Naive B cell (primary cell): ENCODE measurements at places on chromosomes 4 and X. TPM values are rescaled to one million over a fixed set of nuclear protein-coding genes. Genes with fewer than 3 reads are reported as not detected.

GRCh38 chr4:108255203-108255747, 86.5 kb upstream of the LEF1 start:
- DNase-seq, result no peak
- H3K36me3 ChIP-seq, result peaks cover under 1% of the 10 kb centered on the region
- no peak overlapping the region for H3K4me3 ChIP-seq
- no peaks in the 10 kb centered on the region for H3K4me1 ChIP-seq
- H3K27ac ChIP-seq, result no peak overlapping the region

- H3K4me3 ChIP-seq, result no peak overlapping the region
- H3K27me3 ChIP-seq, result no peaks in the 10 kb centered on the region
- no peaks in the 10 kb centered on the region for H3K4me1 ChIP-seq
- no peak overlapping the region for H3K27ac ChIP-seq
- no peaks in the 10 kb centered on the region for H3K36me3 ChIP-seq
These were observed 238.6 kb downstream of the TRIML1 start for GRCh38 chr4:188377816-188378215.

DNA sequence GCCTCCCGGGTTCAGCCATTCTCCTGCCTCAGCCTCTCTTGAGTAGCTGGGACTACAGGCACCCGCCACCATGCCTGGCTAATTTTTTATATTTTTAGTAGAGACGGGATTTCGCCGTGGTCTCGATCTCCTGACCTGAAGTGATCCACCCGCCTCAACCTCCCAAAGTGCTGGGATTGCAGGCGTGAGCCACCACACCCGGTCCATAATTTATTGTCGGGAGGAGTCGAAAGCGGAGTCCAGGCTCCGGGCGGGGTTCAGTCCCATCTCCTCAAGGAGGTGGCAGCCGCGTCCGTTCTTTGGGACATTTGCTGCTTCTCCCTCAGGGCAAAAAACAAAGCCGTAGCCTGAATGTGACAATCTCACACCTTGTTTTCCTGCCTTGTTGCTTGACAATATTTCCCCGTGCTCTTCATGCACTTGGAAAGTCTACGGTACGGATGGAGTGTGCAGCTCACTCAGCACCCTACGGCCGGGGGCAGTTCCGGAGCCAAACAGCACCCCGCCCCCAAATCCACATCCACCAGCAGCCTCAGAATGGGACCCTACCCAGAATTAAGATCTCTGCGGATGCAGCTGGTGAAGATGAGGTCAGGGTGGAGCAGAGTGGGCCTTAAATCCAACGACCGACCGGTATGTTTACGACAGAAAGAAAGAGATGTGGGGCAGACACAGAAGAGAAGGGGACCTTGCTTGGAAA, 9.6 kb downstream of the GTPBP6 start:
- no peak overlapping the region for H3K4me3 ChIP-seq
- DNase-seq, result no peak
- peaks cover 27% of the 10 kb centered on the region for H3K36me3 ChIP-seq
- H3K27me3 ChIP-seq, result no peaks in the 10 kb centered on the region
- H3K4me1 ChIP-seq, result no peaks in the 10 kb centered on the region

- peaks cover 57% of the 10 kb centered on the region for H3K4me1 ChIP-seq
- DNase-seq, result no peak
- no peak overlapping the region for H3K4me3 ChIP-seq
- no peaks in the 10 kb centered on the region for H3K36me3 ChIP-seq
- no peaks in the 10 kb centered on the region for H3K27me3 ChIP-seq
These were observed 241.2 kb downstream of the ARHGAP24 start for GRCh38 chr4:85715991-85716737.

DNA sequence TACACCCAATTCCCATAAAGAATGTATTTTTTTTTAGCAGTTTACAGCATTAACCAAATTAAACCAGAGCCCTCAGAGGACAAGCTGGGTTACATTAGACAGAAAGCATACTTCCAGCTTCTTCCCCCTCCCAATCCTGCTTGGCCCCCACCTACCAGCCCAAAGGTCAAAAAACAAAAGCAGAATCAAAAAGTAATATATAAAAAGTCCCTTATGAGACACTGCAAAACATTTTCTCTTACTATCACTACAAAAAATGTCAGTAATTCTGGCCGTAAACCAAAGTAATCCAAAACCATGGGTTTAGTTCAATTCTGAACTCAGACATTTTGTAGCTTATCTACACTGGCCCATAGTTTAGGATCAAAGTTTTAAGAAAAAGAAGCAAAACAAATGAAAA, 38.0 kb downstream of the APBB2 start:
- H3K36me3 ChIP-seq, result no peaks in the 10 kb centered on the region
- no peaks in the 10 kb centered on the region for H3K4me1 ChIP-seq
- H3K4me3 ChIP-seq, result no peak overlapping the region
- no peaks in the 10 kb centered on the region for H3K27me3 ChIP-seq
- DNase-seq, result no peak

Gene TMEM35A
- not detected for polyA plus RNA-seq

Gene HTR2C
- not detected for polyA plus RNA-seq

- no peak for DNase-seq
- no peaks in the 10 kb centered on the region for H3K4me1 ChIP-seq
- no peak overlapping the region for H3K27ac ChIP-seq
- H3K4me3 ChIP-seq, result no peak overlapping the region
These were observed 393.8 kb upstream of the CNKSR2 start for GRCh38 chrX:20980426-20980825.

Gene NAA11
- not detected for polyA plus RNA-seq

GRCh38 chr4:54767376-54767775, 109.6 kb downstream of the KIT start:
- no peaks in the 10 kb centered on the region for H3K36me3 ChIP-seq
- peaks cover 5% of the 10 kb centered on the region for H3K4me1 ChIP-seq
- peaks cover 3% of the 10 kb centered on the region for H3K27me3 ChIP-seq
- no peak overlapping the region for H3K4me3 ChIP-seq

DNA sequence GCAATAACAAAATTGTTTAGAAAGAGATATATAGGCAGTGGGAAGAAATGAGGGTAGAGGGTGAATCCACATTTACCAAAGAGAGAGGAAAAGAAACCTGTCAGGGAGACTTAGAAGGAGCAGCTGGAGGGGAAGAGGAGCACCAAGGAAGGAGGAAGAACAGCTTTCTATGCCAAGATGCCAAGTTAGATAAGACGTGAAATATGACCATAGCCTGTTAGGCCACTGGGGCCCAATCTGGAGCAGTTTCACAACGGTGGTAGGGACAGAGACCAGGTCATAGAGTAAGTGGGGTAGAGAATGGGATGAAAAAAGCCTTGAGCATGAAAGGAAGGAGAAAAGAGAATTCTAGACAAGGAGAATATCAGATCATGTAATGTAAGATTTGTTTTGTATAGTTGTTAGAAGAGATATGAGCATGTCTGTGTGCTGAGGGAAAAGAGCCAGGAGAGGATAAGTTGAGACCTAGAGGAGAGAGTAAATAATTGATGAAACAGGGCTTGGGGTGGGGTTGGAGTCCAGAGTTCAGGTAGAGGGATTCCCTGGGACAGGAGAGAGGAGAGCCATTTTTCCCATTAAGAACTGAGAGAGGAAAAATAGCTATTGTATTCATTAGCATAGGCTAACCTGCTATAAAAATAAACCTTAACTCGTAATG, 4.4 kb upstream of the SOWAHB start:
- H3K4me3 ChIP-seq, result no peak overlapping the region
- no peak for DNase-seq
- no peaks in the 10 kb centered on the region for H3K36me3 ChIP-seq
- no peak overlapping the region for H3K27ac ChIP-seq
- peaks cover 23% of the 10 kb centered on the region for H3K27me3 ChIP-seq

DNA sequence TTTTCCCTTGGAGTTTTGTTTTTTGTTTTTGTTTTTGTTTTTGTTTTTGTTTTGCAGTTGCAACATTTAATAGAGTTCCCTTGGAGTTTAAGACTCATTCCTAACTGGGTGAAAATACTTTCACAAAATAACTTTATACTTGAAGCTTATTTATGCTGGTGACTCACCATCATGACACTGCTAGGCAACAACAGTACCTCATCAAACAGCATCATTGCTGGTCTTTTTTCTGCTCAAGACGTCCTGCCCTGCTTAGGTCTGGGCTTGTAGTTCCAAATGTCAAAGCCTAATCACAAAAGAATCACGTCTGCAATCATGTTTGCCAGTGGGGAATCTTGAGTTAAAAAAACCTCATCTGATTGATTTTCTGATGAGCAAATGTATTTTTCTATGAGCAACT, 105.7 kb upstream of the PRPS2 start:
- no peak overlapping the region for H3K27ac ChIP-seq
- no peak for DNase-seq
- H3K4me3 ChIP-seq, result no peak overlapping the region
- H3K4me1 ChIP-seq, result no peaks in the 10 kb centered on the region

- no peaks in the 10 kb centered on the region for H3K4me1 ChIP-seq
- H3K4me3 ChIP-seq, result no peak overlapping the region
- H3K36me3 ChIP-seq, result no peaks in the 10 kb centered on the region
- H3K27me3 ChIP-seq, result peaks cover 6% of the 10 kb centered on the region
These were observed 126.7 kb downstream of the EMCN start for GRCh38 chr4:100391086-100391485.

Gene PABPC5
- not detected for polyA plus RNA-seq

GRCh38 chr4:6273661-6273990, 4.0 kb downstream of the WFS1 start:
- no peaks in the 10 kb centered on the region for H3K27me3 ChIP-seq
- no peak overlapping the region for H3K27ac ChIP-seq
- DNase-seq, result no peak
- H3K4me1 ChIP-seq, result peaks cover 30% of the 10 kb centered on the region

DNA sequence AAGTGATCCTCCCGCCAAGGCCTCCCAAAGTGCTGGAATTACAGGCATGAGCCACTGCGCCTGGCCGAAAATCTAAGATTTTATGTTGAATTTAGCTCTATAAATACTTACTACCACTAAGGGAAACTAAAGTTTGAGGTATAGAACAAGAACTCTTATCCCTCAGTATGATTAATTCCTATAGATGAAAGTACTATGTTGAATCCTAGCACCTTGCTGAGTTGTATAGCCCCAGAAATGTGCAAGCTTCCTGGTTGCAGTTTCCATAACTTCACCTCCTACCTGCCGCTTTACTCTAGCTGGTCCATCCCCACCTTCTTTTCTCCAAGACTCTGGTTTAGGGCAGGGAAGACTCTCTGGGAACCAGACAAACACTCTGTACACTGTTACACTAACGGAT, 11.8 kb upstream of the TSPAN5 start:
- H3K27me3 ChIP-seq, result peaks cover 10% of the 10 kb centered on the region
- DNase-seq, result no peak
- no peaks in the 10 kb centered on the region for H3K36me3 ChIP-seq

DNA sequence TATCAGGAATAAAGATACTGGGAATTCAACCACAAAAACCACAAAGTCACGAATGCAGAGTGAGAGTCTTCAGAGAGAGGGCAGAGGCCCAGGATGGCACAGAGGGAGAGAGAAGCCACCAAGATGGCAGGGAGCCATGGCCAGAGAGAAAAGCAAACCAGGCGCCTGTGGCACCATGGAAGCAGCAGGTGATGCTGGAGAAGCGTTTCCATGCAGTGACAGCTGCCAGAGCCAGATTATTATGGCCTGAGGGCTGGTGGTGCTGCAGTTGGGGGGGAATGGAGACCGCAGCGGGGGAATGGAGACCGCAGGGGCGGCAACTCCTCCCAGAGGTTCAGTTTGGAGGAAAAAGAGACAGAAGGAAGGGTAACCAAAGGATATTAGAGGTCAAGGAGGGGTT, 5.8 kb downstream of the TAFAZZIN start:
- no peak overlapping the region for H3K4me3 ChIP-seq
- peak overlapping the region; percentile 62 for H3K27ac ChIP-seq
- no peaks in the 10 kb centered on the region for H3K27me3 ChIP-seq
- no peak for DNase-seq

Gene XK
- polyA plus RNA-seq, result 0.07 TPM

GRCh38 chrX:121084903-121085611, 37.6 kb downstream of the GLUD2 start:
- no peak for DNase-seq
- H3K27ac ChIP-seq, result no peak overlapping the region
- H3K4me3 ChIP-seq, result no peak overlapping the region

- no peak overlapping the region for H3K4me3 ChIP-seq
- H3K36me3 ChIP-seq, result no peaks in the 10 kb centered on the region
- DNase-seq, result no peak
- peaks cover 6% of the 10 kb centered on the region for H3K4me1 ChIP-seq
- H3K27me3 ChIP-seq, result no peaks in the 10 kb centered on the region
These were observed 209.8 kb downstream of the MGST2 start for GRCh38 chr4:139875411-139875825.

DNA sequence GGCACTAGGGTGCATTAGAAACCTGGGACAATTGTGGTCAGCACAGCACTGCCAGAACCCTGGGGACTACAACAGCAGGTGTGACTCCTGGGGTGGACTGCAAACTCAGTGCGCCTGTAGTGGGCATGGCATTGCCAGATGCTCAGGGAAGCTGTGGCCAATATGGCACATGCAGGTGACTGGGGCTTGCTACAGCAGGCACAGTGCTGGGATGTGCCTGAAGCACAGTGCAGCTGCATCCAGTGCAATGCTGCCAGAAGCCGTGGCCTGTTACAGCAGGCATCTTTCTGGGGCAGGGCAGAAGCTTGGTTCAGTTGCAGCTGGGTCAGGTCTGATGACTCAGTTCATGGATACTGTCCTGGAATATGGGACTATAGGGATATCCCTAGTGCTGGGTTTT, 445.8 kb downstream of the CCSER1 start:
- H3K27ac ChIP-seq, result no peak overlapping the region
- no peak for DNase-seq
- H3K27me3 ChIP-seq, result no peaks in the 10 kb centered on the region

Gene CT45A5
- not detected for polyA plus RNA-seq

- peak overlapping the region; percentile 85 for H3K4me3 ChIP-seq
- peaks cover 48% of the 10 kb centered on the region for H3K4me1 ChIP-seq
- no peak for DNase-seq
- H3K36me3 ChIP-seq, result no peaks in the 10 kb centered on the region
These were observed 76.5 kb upstream of the BCOR start for GRCh38 chrX:40174001-40174853.

- H3K36me3 ChIP-seq, result peaks cover 21% of the 10 kb centered on the region
- H3K4me3 ChIP-seq, result no peak overlapping the region
- no peak overlapping the region for H3K27ac ChIP-seq
- no peaks in the 10 kb centered on the region for H3K27me3 ChIP-seq
- H3K4me1 ChIP-seq, result peaks cover 9% of the 10 kb centered on the region
- no peak for DNase-seq
These were observed 53.3 kb downstream of the FBXL5 start for GRCh38 chr4:15601862-15602261.

GRCh38 chr4:35559559-35560365, 684.6 kb downstream of the ARAP2 start:
- H3K27ac ChIP-seq, result no peak overlapping the region
- H3K36me3 ChIP-seq, result no peaks in the 10 kb centered on the region
- no peaks in the 10 kb centered on the region for H3K27me3 ChIP-seq
- no peak for DNase-seq
- H3K4me1 ChIP-seq, result no peaks in the 10 kb centered on the region

Gene ERCC6L
- polyA plus RNA-seq, result 0.30 TPM

DNA sequence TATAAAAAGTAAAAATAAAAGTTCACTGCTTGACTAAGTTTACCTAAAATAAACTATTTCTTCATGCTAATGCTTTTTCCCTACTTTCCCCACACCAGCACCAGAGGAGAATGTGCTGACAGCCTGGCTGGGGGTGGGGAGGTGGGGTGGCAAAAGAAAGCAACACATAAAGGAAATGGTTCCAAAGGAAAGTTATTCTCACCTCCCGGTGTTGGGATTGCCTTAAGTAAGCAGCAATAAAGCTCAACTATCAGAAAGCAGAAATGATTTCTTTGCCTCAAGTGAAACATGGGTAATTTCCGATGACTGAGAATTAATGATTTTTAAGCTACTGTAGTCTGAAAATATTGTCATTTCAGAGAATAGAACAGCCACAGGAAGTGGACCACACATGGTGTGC, 84.5 kb upstream of the DKK2 start:
- H3K4me3 ChIP-seq, result no peak overlapping the region
- H3K27me3 ChIP-seq, result no peaks in the 10 kb centered on the region
- no peak for DNase-seq
- no peaks in the 10 kb centered on the region for H3K36me3 ChIP-seq
- H3K4me1 ChIP-seq, result no peaks in the 10 kb centered on the region
- H3K27ac ChIP-seq, result no peak overlapping the region
